ENCODE measurements at places on chromosomes 3 and 15.

- no peak for DNase-seq
Measured at GRCh38 chr3:174986685-174987084, 127.6 kb downstream of the NAALADL2 start.

DNA sequence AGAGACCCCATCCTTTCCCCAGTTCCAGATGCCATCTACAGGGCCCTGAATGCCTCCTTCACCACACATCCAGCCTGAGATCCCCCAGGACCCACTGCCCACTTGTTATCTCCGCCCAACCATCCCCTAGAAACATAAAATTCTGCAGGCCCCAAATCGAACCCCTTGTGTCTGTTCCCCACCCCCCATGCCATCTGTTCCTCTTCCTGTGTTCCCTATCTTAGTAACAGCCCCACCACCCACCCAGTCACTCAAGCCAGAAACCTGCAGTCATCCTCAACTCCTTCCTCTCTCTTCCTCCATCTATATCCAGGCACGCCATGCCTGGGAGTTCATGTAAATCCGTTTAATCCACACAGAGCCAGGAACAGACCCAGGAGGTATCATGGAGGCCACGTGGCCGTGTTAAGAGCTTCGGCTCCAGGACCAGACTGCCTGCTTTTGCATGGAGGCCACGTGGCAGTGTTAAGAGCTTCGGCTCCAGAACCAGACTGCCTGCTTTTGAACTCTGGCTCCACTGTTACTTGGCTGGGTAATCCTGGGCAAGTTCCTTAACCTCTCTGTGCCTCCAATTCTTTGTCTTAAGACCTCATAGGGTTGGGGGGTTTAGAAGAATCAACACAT lies 4.8 kb downstream of the CSRNP1 start:
- DNase-seq: no peak

DNA sequence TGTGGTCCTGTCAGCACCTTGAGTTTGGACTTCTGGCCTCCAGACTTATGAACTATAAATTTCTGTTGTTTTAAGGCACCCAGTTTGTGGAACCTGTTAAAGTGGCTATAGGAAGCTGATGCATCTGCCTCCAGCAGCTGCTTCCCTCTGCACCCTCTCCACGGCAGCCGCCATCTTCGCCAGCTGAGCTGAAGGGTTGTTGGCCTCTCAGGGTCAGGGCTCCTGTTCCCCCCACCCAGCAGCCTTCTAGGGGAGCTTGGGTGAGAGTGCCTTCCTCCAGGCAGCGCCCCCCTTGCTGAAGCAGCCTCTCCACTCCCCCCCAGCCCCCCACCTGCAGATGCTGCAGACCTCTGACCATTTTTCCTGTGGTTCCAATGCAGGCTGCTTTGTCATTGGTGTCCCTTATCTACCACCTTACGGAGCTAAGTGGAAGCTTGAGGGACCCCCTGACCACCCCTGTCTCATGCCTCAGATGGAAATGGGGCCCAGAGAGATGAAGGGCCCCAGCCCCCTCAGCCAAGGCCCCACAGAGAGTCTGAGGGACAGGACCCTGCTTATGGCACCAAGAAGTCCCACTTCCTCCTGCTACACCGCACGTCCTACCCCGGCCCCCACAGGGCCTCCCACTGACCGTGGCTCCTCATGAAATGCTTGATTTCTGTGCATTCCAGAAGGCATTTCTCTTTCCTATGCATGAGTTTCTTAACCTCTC lies 61.4 kb upstream of the TLE3 start:
- no peak for DNase-seq

- peak; percentile 64 for DNase-seq
Measured at GRCh38 chr3:170448584-170448983, 29.9 kb downstream of the CLDN11 start.

- DNase-seq: no peak
Measured at GRCh38 chr3:6571448-6571847, 289.5 kb upstream of the GRM7 start.

DNA sequence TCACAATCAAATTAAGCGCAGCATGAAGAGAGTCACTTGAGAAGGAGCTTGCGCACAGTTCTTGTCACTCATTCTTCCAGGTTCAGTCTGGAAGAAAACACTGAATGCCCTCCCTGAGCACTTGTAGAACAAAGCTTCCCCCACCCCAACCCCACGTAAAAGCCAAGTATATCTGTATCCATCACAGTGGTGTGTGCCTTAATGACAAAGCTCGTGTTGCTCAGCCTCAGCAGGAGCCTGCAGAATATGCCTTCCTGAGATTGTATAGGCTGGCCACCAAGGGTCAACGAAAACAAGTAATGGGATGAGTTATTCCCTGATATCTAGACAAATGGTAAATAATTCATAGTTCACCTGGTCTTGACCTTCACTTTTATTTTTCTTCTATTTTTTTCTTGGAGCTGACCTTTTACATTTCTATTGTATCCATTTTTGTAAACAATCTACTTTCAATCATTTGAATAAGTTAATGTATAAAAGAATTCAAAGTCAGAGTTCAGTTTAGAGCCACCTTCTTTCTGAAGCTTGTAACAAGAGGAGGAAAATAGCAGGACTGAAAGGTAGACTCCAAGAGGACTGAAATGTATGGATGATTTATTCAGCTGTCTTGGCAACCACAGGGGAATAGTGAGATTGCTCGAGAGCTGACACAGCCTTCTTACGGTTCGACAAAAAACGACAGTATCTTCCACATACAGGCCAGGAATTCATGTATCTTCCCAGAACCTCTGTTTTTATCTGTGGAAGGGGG lies 405.5 kb upstream of the TPM1 start:
- DNase-seq: no peak

DNA sequence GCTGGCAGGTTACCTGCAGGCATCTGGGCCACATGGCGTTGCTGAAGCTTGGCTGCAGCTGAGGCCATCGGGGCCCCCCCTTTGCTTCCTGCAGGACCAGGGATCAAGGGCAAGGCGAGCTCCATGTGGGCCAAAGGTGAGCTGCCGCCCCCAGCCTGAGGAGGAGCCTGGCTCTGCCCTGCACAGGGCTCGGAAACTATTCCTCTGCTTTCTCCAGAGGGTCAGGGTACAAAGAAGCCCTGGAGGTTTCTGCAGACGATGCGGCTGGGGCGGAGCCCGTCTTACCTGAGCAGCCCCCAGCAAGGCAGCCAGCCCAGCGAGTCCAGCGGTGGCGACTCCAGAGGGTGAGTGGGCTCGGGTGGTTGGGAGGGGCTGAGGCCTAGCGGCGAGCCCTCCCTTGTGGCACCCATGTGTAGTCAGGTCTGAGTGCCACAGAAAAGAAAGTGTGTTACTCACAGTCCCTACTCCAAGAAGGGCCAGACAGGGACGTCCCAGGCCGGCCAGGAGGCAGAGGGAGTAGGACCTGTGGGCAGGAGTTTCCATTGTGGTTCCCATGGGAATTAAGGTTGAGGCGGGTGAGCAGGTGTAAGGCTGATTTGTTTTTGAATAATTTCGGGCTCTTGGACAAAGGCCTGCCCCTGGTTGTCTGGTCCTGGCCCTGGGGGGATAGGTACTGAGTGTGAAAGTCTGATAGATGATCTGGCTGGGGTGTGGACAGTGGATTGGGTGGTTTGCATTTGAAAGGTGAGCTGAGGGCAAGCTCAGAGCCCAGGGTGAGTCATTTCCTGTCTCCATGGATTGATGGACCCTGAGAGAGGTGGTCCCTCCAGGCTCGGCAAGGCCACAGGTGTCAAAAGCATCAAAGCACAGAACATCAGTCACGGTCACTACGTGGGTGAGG lies 25.4 kb downstream of the CFAP100 start:
- no peak for DNase-seq

DNA sequence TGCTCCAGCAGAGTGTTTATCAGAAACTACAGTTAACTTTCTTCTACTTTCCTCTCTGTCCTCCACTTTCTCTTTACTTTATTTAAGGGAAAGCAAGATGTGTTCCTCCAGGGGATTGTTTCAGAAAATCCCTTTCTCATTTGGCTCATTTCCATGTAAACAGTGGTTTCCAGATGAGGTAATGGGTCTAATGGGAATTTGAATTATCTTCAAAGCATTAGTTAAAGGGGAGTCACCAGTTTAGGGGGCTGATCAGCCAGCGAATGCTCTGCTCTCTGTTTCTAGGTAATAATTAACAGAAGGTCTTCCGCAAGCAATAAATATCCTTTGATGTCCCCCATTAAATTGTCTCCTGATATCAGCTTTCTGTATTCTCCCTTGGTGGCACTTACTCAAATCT lies 30.4 kb upstream of the ZNF639 start:
- DNase-seq: no peak

DNA sequence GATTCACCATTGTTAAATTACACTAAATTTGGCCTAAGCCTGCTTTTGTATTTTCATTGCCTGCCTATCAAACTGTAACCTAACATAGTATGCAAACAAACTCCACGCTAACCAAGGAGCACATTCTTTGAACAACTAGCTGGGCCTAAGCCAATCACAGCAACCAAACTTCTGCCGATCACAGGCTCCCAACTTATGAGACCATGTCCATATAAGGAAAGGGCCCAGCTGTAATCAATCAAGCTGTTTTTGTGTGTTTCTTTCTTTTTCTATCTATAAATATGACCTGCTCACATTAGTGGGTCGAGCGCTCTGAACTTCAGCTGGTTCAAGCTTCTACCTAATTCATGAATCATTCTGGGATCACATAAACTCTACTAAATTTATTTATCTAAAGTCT lies 473.6 kb downstream of the SI start:
- no peak for DNase-seq

DNA sequence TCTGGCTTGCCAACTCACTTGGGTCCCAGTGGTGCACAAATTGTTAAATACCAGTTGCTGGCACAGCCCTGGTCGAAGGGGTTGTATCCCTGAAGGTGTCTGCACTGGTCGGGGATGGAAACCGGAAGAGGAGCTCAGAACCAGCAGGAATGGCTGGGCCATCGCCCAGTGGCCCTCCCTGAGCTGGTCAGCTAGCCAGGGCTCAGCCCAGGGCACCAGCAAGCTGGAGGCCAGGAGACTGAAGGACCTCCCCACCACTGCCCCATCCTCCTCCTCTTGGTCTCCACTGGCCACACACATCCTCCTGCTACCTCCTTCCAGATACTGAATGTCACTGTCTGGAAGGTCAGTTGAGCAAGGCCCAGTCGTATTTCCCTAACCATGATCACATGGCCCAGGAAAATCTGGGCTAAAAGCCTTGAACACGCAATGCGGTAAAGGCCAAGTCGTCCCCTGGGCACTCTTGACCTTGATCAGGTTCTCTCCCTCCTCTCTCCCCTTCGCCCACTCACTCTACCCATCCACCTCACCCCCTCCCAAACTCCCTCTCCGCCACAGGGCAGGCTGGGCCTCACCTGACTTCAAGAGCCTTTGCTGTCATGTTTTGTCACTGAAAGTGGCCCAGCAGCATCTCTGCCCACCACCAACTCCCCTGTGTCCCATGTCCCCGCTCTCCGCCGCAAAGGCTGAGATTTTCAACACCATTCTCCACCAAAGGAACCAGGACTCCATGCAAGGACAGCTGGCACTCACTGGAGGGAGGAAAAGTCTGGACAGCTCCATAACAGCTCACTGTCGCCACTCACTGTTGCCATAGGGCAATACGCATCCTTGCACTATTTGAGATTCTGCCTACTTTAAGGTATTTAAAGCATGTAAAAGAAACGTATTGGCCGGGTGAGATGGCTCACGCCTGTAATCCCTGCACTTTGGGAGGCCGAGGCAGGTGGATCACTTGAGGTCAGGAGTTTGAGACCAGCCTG lies 12.1 kb downstream of the ZDHHC19 start:
- DNase-seq: no peak

- DNase-seq: no peak
Measured at GRCh38 chr3:151743855-151744254, 10.1 kb downstream of the AADACL2 start.

DNA sequence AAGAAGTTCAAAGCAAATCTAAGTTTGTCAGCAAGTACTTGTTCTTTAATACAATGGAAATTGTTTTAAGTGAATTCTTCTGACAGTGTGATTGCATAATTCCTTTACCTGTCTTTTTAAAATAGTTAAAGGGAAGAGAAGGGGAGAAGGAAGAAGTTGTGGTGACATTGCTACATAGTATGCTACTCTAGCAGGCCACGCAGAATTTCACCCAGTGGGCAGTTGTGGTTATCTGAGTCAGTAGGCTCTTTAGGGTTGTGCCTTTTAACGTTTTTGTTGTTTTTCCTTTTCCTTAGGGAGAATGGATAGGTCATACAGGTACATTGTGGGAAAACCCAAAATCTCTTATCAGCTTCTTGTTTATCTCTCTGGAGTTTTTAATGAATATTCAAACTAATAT lies 40.4 kb downstream of the KIF15 start:
- no peak for DNase-seq

DNA sequence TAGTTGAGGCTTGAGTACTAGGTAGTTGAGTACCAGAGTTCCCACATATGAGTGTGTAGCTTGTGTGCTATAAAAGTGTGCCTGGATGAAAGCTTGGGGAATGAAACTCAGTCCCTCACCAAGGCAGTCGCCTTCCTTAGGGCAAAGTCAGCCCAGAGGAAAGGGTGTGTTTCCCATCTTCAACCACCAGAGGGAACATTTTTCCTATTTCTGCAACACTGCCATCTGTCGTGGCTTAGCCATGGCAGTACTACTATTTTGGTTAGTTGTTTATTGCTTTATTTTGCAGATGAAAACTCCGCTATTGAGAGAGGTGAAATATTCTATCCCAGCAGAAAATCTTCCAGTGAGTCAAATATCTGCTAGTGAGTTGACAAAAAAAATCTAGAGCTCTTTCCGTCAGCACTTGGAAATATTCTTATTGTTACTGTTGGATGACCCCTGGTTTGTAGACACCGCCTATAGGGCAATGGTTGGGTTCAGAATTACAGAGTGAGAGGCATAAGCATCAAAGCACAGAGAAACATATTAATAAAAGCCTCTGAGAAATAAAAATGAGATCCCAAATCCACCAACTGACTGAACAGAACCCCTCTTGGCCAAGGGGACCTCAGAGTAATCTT lies 239.9 kb downstream of the CPNE4 start:
- DNase-seq: peak; percentile 31

DNA sequence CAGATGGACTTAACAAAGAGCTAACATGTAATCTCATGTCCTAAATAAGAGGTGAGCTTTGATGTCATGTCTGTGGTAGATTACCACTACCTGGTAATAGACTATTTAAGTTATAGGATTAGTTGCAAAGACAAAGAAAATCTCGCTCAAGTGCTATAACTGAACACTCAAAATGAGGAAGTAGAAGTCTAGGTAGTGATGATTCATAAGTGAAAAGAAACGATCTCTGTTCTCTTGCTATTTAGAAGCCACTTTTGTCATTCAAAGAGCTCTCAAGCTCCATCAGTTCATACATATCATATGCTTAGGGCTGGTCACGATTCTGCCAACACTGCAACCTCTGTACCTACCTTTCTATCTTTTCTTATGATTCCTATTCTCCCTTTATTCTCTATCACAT lies 110.9 kb downstream of the EDEM1 start:
- DNase-seq: no peak

DNA sequence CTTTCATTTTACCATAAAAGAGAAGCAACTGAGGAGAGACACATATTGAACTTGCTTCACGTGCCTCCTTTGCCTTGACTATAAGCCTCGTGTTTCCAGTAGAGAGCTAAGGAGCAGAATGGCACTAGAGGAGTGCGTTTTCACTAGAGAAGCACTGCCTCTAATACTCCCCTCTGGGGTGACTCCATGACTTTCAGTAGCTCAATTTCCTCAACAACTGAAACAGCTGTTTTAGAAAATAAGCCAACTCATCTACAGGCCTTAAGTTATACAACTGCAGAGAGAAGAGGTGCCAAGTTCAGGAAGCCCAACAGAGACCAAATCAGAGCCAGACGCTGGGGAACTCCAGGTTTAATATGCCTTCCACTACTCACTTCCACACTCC lies 1.9 kb downstream of the UBP1 start:
- no peak for DNase-seq
